ENCODE measurements at places on chromosomes 16 and 17. TPM values are rescaled to one million over a fixed set of nuclear protein-coding genes. Genes with fewer than 3 reads are reported as not detected.
A peak's percentile ranks its signal among the peaks of the same experiment; 100 is the strongest.

GRCh38 chr17:71527311-71527710, 593.5 kb upstream of the SOX9 start:
- peak; percentile 24 for DNase-seq

GRCh38 chr16:88719267-88719932, 13.1 kb downstream of the CTU2 start:
- DNase-seq: no peak

Gene ANKS3
- total RNA-seq: 22.2 TPM

DNA sequence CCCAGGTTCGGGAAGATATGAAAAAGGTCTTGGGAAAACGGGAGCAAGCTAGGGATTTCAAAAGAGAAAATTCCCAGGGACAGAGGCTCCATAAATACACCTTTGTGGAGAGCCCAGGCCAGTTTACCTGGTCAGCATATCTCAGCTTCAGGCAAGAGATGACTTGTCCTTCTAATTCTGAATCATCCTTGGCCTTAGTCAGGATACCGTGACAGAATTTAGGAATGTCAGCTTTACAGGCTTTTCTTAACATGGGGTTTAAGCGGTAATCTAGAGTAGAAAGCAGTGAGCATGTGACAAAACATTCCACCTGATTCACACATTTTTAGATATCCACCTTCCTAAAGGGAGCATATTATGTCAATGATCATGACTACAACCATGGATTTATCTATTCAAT, 41.1 kb upstream of the CLEC18B start:
- DNase-seq: no peak

Gene TP53TG3B
- total RNA-seq: not detected

DNA sequence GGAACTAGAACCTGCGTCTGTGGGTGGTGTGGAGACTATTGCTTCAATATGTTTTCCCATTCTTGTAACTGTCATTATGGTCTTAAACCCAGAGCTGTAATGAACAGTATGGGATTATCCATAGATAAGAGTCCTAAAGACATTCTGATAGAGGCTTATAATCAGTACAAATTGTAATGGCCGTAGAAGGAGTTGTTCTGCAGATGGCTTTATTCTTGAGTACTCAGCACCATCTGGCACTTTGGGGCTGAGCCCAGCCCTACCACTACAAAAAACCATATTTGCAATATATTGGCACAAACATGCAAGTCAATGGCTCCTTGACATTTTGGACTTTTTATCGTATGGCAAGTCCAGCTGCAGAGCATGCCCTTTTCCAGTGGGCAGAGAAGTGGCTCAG, 150.0 kb downstream of the HS3ST4 start:
- DNase-seq: no peak

GRCh38 chr16:46947900-46948547, 25.4 kb downstream of the DNAJA2 start:
- peak; percentile 49 for DNase-seq

GRCh38 chr17:61862105-61862574, 1.2 kb downstream of the BRIP1 start:
- peak; percentile 42 for DNase-seq

Gene MEIOB
- not detected for total RNA-seq

DNA sequence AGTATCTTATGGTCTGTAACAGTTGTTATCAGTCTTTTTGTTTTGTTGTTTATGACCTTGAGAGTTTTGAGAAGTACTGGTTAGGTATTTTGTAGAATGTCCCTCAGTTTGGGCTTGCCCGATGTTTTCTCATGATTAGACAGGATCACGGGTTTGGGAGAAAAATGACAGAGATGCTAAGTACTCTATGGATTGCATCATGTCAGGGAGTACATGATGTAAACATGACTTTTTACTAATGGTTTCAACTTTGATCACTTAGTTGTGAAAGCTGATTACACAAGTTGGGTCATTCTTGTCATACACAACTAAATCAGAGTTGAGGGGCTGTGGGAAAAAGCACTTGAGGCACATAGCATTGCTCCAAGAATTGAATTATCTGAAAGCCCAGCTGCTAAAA, 94.7 kb upstream of the SIAH1 start:
- DNase-seq: peak; percentile 55

- peak; percentile 100 for DNase-seq
Measured at GRCh38 chr16:31073970-31074813, at the start of the genes ZNF646 and ZNF668. TSS of gene ZNF646 (plus strand) at chr16:31074422. CDS start at chr16:31076325, 1,903 bp downstream. TSS of gene ZNF668 (minus strand) at chr16:31074240. CDS start at chr16:31064459, 9,781 bp downstream.

GRCh38 chr16:22671301-22672076, 142.5 kb upstream of the HS3ST2 start:
- DNase-seq: peak; percentile 18

- no peak for DNase-seq
Measured at GRCh38 chr16:66503030-66503429, 46.9 kb downstream of the TK2 start.

Gene HEATR9
- total RNA-seq: not detected

DNA sequence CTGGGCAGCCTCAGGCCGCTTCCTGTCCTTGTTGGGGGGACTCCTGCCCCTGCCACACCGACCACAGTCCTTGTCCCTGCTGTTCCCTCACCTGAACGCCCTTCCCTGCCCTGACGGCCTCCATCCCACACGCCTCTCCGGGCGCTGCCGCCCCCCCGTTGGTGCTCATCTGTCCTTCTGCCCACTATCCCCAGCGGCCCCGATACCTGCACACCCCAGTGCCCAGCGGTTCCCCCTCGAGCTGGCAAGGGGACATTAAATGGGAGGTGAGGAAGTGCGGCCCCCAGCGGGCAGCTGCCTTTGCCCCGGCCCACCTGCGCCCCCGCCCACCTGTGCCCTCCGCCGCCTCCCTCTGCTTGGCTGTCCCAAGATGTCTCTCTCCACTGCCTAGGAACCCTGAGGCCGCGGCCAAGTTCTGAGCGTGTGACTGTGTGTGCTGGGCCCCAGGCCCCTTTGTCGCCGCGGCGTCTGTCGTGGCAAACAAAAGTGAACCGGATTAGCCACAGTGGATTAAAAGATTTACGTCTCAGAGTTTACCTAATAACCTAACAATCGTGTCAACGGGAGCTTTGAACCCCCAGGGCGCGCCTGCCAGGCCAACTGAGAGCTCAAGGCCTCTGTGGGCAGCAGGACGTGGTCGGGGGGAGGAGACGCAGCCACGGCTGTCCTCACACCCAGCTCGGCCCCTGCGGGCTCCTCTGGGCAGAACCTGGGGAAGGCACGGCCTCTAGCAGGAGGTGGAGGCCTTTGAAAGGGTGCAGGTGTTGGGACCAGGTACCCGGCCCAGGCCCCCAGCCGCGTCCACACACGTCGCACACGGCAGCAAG, 7.6 kb upstream of the AXIN1 start:
- DNase-seq: no peak

DNA sequence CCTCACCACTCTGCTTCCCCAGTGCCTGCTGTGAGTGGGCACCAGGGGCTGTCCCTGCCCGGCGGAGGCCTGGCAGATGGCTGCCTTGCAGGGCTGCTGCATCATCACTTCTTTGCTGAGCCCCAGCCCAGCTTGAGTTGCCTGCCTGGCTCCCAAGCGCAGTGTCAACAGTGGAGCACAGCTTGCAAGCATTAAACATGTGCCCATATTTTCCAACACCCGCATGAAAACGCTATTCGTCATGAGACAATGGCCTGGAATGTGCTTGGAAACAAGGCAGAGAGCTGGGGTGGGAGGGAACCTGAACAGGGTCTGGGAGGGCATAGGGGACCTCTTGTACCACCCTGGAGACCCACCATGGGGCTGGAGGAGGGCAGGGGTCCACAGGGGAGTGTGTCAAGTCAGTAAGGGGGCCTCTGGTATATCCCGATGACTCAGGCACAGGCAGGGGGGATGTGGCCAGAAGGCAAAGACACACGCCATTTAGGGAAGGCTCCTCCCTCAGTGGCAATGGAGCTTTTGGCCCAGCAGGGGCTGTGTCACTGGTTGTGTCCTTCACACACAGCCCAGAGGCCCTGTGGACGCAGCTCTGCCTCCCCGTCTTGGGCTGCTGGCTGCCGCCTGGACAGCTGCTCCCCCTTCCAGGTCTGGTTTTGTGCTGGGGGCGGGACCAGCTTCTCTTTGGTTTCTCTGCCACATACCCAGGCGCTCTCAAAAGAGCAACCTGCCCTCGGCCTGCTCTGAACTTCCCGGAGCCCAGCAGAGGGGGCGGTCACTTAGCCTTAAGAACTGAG, 17.4 kb upstream of the MTSS2 start:
- peak; percentile 94 for DNase-seq

GRCh38 chr16:78199325-78200022, 100.0 kb downstream of the WWOX start:
- no peak for DNase-seq

Gene DCAKD
- total RNA-seq: 47.9 TPM

Gene CHST6
- under 0.01 TPM for total RNA-seq

DNA sequence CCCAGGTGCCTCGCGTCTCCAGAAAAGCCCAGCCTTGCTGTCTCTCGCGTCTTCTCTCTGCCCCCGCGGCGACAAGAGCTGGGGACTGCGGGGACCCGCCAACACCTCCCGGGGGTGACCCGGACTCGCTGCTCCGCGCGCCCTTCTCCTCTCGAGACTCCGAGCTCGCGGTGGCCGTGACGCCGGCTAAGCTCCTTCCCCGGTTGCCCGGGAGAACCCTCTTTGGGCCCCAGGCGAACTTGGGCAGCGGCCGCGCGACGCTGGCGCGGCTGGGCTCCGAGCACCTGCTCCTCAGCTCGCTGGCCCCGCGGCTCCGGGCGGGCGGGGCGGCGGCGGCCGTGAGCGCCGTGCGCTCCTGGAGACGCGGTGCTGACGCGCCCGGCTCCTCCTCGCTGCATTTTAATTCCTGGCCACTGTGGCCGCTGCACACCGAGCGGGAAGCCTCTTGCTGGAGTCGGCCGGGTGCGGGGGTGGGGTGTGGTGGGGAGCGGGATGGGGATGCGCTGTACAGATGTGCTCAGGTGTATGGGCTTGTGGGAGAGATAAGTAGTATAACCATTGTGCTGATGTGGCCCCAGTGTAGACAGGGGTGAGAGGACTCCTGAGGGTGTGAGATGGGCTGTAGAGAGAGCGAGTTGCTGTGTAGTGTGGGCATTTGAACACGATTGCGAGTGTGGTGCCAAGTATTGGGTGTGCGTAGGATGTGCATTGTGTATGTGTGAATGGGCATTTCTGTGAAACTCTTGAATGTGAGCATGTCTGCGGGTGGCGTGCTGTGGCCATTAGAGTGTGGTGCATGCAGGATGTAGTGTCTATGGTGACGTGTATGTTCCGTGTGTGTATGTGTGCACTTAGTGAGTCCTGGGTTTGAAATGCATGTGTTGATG, at the start of gene ASIC2:
Gene ASIC2 (minus strand): TSS at position 315 of the 887 bp plus-strand sequence.
- DNase-seq: peak; percentile 4

DNA sequence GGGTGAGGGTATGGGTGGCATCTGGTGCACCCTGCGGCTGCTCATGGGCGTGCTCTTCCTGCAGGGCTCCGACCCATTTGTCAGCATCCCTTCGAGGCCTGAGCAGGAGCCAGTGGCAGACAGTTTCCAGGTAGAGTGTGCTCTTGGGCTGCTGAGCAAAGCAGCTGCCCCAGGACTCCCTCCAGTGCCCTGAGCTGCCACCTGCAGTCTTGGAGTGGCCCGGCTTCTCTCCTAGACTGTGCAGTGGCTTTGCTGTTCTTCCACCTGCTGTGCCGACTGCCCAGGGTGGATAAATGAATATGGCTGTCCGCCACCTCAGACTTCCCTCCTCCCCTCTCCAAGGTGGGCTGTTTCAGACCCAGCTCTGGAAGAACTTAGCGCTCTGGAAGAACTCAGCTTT, 10.8 kb upstream of the JPT2 start:
- no peak for DNase-seq

DNA sequence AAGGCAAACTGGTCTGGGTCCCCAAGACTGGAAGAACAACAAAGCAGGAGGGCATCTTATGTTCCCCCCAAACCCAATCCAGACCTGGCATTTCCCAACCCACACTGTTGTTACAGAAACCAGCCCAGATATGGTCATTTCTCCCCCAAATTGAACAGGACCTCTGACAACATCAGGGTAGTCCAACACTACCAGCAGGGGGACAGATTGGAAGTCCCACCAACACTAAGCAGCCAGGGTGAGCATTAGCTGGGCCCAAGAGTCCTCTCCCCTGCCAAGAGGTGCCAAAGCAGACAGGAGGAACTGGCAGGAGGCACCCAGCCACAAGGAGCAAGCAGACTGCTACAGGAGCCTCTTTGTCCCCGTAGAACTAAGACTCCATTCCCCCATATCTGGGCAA, 29.3 kb upstream of the CNEP1R1 start:
- DNase-seq: no peak

Gene GDPD1
- 1.1 TPM for total RNA-seq

GRCh38 chr16:79041206-79041605, 559.3 kb downstream of the MAF start:
- no peak for DNase-seq

Gene ASIC2
- under 0.01 TPM for total RNA-seq

Gene SPEM1
- not detected for total RNA-seq

DNA sequence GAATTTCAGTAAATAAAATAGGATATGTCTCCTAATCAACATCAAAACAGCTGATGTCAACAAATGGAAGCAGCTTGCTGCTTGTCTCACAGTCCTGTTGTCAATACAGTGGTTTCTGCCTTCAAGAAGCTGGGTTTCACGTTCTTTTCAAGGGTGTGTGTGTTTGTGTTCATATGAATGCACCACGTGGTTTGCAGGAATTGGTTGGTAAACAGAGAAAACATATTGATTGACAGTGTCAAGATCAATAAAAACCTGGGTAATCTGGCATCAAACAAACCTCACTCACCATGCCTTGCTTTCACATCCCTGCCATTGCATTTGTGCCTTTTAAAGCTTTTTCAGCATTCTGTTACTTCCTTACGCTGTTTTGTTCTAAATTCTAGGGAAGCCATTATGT, 585.7 kb upstream of the CA10 start:
- no peak for DNase-seq

- DNase-seq: no peak
Measured at GRCh38 chr16:5928476-5929065, 831.0 kb upstream of the EEF2KMT start.

DNA sequence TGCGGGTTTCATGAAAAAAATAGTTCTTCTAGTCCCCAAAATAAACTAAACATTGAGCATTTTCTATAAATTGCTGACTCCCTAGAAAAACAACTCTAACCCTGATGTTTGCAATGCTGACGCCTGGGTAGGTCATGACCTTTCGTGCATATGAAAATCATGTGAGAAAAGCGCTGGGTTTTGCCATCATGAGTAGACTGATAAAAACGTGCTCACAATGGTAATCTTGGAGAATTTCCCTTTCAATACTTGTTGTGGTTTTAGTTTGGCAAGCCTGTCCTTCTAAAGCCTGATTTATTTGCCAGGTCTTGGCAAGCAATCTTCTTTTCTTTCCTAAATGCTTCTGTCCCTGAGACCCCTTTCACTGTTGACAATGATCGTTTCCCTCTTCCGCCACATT, 4.0 kb upstream of the CLEC10A start:
- DNase-seq: no peak

Gene OR2C1
- total RNA-seq: under 0.01 TPM

DNA sequence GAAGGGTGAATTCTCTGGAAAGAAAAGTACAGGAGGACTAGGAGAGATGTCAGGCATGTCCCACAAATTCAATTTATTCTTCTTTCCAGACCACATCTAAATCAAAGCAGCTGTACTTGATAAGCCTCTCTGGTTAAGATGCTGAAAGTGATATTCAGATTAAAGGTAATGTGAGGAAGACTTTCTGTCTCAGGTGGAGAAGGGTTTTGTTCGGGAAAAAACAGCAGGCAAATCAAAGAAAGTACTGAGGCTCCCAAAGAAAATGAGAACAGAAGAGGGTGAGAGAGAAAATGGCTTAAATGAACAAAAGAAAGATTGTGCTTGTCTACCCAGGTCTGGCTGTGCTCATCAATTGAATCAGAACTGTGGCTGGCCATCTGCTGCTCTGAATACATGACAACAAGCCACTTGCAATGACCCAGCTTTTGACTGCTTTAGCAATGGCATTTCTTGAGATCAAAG, 55.6 kb downstream of the MMD start:
- DNase-seq: no peak

- no peak for DNase-seq
Measured at GRCh38 chr16:6827267-6827666, 505.4 kb upstream of the RBFOX1 start.

- DNase-seq: no peak
Measured at GRCh38 chr16:51941412-51941811, 605.5 kb downstream of the TOX3 start.
